ENCODE measurements at places on chromosomes 6 and 20.

DNA sequence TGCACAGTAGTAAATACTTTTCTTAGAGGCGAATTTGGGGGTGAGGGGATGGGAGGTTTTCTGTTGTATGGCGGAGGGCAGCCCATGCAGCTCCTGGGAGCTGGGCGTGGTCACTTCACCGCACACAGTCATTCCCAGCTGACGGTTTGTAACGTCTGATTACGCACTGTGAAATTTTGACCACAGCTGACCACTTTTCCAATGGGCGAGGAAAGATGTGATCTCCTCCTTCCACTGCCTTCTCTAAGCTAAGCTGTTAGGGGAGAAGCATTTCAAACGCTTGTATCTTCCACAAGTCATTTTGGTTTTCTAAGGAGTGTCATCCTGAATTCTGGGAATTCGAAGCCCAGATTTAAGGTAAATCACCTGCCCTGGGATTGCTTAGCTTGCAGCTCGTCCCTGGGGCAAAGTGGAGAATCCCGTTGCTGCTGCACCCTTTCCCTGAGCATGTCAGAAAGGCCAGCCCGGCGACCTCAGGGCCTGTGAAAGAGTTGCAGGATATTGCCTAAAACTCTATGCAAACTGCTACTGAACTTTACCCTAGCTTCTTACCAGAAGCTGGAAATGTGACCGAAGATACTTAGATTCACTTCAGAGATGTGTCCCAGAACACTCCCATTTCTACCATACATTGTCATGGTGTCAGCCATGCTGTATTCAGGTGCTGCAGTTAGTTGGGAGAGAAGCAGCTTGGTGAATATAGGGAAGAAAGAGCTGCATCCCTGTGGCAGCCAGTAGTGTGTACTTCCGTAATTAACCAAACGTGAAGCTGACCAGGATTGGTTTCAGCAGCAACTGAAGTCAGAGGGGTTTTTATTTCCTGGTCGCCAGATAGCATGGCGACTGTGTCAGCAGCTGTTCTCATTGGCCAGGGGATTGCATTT is 58.9 kb downstream of the RREB1 start:
- no peak for DNase-seq

DNA sequence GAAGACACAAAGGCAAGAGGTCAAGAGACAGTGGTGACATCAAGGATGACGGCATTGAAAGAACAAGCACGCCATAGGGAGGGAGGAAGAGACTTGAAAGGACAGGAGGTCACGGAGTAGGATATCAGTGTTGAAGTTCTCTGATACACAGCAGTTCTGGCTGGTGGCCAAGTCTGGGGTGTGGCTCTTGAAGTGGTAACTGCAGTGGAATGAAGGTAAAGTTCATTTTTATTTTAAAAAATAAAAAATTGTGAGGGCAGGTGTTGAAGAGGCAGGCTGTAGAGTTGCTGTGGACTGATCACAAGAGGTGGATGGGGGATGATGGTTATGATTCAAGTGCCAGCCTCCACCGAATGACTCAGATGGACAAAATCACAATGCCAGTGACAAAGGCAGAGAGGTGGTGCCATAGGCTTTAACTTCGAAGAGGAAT is 53.2 kb upstream of the BMP2 start:
- DNase-seq, result no peak

DNA sequence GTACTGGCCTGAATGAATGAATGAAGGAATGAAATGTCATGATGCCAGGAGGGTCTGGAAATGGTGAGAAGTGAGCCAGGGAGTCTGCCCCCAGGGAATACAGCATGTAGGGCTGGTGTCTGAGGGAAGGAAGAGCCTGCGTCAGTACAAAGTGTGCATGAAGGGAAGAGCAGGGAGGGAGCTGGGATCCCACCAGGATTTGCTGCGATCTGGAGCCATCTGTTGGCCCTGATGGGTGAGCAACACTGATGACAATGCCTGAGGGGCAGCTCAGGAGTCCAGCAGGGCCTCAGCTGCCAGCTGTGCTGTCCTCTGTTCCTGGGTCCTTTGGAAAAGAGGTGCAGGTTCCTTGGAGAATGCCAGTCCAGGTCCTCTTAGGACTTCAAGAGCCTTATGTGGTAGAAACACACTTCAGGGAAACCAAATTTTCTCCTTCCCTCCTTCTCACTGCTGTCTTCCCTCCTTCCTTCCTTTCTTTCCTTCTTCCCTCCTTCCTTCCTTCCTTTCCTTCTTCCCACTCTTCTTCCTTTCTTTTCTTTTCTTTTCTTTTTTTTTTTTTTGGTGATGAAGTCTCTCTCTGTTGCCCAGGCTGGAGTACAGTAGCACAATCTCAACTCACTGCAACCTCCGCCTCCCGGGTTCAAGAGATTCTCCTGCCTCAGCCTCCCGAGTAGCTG is 11.5 kb downstream of the BPI start:
- no peak for DNase-seq

- DNase-seq, result no peak
Measured at GRCh38 chr20:1833728-1834726, 61.2 kb upstream of the SIRPA start.
